Left lung (tissue), 14 donors: ENCODE measurements at places on chromosomes 12 and 14. TPM values are rescaled to one million over a fixed set of nuclear protein-coding genes. Genes with fewer than 3 reads are reported as not detected.
A peak's percentile ranks its signal among the peaks of the same experiment; 100 is the strongest.

The C1QL4 gene
- not detected for polyA plus RNA-seq

The KLC1 gene
- 159 TPM for polyA plus RNA-seq

The KRT82 gene
- polyA plus RNA-seq, result not detected

The LRP6 gene
- 61.1 TPM for polyA plus RNA-seq

The INSM2 gene
- not detected for polyA plus RNA-seq

DNA sequence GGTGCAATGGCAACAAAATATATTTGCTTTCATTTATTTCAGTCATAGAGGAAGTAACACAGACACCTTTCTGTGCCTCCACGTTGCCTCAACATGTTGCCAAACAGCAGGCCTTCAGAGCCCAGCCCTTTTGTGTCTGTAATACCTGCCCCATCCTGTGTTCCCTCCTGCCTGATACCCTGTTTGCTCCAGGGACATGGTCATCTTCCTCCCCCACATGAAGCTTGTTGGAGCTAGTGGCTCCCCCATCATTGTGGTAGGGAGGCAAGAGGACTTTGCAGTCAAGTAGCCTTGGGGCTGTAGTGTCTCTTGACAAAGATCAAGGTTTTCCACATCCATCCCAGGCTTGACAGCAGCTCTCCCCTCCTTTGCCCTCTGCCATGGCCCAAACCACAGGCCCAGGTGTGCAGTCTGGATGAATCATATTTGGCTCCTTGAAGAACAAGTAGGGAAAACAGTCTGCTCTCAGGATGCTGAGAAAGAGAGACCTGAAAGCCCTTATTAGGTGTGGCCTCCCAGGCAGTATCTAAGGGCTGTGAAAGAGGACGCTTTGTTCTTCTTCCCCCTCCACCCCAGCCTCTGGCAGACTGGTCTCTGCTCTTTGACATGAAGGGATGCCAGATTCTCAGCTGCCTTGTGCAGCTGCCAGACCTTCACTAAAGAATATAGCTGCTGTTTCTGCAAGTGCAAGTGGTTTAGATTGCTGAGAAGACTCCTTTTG, 329.0 kb downstream of the C12orf75 start:
- no peak for DNase-seq

DNA sequence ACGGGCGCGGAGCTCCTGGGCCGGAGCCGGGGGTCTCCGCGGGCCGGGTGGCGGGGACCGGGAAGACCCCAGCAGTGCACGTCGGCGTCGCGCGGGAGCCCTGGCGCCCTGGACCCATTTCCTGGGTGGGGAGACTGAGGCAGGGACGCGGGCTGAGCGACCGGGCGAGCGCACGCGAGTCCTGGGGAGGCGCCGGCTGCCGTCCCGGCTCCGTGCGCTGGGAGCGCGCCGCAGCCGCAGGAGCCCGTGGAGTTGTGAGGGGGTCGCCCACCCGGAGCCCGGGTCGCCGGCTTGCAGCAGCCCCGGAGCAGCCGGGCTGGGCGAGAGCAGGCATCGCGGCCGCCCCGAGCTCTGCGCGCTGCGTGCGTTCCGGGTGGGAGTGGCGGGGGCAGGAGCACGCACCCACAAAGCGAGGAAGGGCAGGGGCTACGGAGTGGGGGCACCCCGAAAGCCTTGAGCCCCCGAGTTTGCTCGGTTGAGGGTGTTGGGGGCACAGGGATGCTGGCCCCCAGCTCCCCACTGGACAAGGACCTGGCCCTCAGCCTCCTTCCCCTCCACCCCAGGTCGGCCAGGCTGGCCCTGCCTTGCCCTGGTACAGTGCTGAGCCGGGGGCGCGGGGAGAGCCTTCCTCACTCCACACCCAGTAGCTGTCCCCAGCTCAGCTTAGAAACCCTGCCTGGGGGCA, 620 bp downstream of the MMP17 start:
- DNase-seq, result peak; percentile 81

- DNase-seq, result peak; percentile 53
These were observed 28.6 kb downstream of the AACS start for GRCh38 chr12:125093681-125094330.

The CFAP54 gene
- polyA plus RNA-seq, result 1.2 TPM

DNA sequence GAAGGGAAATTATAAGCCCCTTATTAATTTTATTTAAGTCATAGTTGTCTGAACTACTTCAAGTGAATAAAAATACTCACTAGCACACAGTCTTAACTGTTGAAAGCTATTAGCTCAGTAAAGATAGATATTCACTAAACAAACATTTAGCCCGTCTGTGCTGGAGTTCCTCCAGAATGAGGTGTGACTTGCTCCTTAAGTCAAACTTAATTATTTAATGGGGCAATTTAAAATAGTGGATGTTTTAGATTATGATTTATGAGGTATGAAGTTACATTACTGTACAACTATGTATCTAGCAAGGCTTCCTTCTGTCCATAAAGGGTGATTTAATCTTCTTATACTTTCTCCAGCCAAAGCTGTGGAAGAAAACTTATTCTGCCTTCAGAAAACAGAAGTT, 414.0 kb upstream of the FLRT2 start:
- peak; percentile 62 for DNase-seq

- DNase-seq, result no peak
These were observed 157.5 kb downstream of the TMTC3 start for GRCh38 chr12:88299567-88300101.

DNA sequence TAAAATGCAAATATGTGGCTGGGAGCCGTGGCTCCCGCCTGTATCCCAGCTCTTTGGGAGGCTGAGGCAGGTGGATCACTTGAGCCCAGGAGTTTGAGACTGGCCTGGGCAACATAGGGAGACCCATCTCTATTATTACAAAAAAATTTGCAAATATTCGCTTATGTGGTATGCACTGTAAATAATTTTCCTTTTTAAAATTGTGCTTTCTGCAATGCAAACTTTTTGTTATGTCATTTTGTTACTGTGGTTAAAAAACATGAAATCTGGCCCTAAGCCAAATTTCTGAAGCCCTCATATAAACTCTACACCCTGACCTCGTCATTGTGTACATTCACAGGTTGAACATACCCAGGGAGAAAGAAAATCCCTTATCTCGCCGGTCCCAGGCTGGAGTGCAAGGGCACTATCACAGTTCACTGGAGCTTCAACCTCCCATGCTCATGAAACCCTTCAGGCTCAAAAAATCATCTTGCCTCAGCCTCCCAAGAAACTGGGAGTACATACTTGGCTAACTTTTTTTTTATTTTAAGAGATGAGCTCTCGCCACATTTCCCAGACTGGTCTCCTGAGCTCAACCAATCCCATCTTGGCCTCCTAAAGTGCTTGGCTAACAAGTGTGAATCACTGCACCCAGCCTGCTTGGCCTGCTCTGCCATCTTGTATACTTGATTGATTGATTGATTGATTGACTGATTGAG, 24.7 kb downstream of the TRAPPC6B start:
- no peak for DNase-seq

DNA sequence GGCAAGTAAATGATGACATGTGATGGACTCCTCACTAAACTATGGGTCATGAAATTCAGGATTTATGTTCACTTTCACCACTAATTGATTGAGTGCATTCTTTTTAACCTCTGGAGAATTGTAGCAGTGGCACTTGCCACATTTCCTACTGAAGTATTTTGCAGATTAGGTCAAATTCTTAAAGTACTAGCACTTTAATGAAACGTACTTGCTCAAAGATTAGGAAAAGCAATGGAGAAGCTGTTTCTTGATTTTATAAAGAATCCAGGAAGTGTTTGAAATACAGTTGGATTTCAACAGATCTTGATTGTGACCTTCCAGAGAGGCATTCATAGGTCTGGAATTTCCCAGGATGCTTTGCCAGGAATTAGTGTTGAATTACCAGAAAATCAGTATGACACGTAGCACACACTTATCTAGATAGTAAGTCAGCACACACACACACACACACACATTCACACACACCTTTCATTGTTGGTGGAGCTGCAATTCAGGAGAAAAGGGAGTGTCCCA, 162.6 kb downstream of the MYRFL start:
- no peak for DNase-seq

DNA sequence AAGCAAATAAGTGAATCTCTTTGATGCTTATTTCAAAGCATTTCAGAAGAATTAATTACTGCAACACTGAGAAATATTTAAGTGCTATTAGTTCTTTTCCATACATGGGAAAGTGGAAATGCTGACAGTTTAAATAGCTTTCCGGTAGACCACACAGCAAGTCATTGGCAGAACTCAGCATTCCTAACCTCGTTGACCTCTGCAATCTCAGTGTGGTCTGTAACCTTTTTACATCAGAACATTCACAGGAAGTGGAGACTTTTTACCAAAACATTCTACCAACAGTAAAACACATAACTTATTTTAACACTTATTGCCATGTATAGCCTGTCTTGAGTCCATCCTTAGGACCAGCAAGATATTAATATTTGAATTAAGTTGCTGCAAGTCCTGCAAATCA, 249.5 kb upstream of the DCN start:
- DNase-seq, result no peak

The ZNF605 gene
- polyA plus RNA-seq, result 25.0 TPM

DNA sequence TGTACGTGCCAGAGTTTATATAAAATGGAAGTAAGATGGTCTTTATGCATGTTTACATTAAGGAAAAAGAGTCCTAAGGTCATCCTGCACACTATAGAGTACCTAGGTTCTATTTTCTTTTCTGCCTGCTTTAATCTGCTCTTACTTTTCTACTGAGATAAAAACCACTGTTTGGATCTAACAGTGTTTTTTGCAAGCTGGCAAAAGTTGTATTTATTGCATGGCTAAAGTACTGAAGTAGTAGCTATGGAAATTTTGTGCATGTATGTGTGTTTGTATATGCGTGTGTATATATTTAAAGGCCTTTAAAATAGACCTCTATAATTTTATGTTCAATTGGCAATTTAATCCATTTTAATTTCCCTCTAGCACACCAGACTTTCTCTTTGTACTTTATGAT, 98.3 kb upstream of the CPSF6 start:
- DNase-seq, result no peak

DNA sequence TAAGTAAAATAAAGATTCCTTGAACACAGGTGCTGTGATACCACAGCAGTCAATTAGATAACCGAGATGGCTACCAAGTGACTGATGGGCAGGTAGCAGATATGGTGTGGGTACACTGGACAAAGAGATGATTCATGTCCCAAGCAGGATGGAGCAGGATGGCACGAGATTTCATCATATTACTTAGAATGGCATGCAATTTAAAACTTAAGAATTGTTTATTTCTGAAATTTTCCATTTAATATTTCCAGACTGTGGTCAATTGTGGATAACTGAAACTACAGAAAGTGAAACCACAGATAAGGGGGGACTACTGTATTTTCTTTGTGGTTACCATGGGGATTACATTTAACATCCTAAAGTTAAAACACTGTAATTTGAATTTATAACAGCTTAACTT, 7.5 kb upstream of the ZFP36L1 start:
- no peak for DNase-seq

- DNase-seq, result no peak
These were observed 55.9 kb downstream of the CCDC92 start for GRCh38 chr12:123916729-123917128.

- DNase-seq, result peak; percentile 28
These were observed 93.8 kb downstream of the BCL11B start for GRCh38 chr14:99177886-99178835.

- no peak for DNase-seq
These were observed 58.1 kb downstream of the HSP90AA1 start for GRCh38 chr14:102028733-102029132.
